ENCODE measurements at places on chromosomes 3 and 15.

DNA sequence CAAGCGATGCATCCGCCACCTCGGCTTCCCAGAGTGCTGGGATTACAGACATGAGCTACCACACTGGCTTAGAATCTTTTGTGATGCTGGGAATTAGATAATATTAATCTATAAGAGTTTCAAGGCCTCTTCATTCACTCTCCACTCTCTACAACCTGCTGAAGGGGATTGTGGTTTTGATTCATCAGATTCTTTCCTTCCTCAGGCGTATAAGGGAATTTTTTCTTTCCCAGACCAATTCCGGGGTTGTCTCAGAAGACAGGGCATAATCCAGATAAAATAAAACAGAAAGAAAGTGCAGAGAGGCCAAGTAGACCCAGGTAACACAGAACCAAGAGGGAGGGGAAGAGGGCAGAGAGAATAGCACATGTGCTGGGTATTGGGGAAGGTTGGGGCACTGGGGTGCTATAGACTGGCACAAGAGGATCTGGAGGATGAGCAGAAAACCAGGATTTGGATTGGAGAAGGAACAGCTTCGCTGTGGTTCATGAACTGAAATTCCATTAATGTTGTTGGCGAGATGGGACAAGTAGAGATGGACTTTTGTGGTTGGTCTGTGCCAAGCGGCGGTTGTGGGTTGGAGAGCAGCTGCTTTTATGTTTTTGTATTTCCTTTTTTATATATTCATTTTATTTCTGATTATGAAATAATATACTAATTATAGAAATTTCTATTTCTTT lies 12.8 kb downstream of the ARL6IP5 start:
- DNase-seq = no peak

- DNase-seq = no peak
Observed at GRCh38 chr3:181610083-181610972, 101.4 kb upstream of the SOX2 start.

DNA sequence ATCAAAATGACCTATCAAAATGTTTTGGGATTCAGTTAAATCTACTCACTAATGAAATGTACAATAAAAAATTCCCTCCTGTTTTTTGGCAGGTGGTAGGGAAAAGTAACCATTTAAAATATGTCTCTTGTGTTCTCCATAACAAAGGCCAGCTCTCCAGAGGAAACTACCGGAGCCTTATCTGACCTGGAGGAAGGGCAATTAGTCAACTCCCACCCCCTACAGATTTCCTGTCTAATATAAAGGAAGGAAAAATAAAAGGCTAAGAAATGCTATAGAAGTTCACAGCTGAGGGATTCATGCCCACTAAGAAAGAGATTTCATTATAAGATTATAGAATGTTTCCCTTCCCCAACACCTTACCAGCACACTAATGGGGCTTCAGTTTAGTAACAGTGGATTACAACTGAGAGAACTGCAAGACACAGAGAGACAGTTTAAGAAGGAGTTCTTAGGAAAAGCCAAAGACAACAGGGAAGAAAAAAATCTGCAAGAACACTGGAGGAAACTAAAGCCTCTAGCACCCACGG lies 376.5 kb upstream of the KCNMB2 start:
- DNase-seq = no peak

GRCh38 chr3:152470095-152470494 lies 201.4 kb downstream of the MBNL1 start:
- no peak for DNase-seq

DNA sequence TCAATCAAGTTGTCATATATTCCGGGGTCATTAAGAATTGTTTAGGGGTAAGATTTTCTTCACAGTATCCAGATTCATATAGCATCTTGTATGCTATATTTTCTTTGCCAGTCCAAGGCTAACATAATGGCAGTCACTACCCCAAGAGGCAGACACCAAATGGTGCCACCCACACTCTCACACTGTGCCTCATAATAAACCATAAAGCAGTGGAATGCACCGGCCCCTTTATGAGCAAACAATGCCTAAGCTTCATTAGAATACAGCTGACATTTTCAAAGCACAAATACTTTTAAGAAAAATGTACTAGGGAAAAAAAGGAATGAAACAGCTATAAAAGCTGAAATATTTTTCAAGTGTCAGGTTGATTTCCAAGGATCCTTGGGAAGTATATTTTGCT lies 121.6 kb downstream of the TFDP2 start:
- DNase-seq = no peak
